Activated CD4-positive, CD25-positive, alpha-beta regulatory T cell treated with anti-CD3 and anti-CD28 coated beads, Interleukin-2, amount 50 U/mL, for 16 hours (primary cell): ENCODE measurements at places on chromosomes 5 and 9.

- DNase-seq = no peak
Observed at GRCh38 chr5:65126542-65127069, 355.1 kb downstream of the ADAMTS6 start.

- DNase-seq = no peak
Observed at GRCh38 chr9:73093740-73094379, 57.8 kb upstream of the ANXA1 start.

DNA sequence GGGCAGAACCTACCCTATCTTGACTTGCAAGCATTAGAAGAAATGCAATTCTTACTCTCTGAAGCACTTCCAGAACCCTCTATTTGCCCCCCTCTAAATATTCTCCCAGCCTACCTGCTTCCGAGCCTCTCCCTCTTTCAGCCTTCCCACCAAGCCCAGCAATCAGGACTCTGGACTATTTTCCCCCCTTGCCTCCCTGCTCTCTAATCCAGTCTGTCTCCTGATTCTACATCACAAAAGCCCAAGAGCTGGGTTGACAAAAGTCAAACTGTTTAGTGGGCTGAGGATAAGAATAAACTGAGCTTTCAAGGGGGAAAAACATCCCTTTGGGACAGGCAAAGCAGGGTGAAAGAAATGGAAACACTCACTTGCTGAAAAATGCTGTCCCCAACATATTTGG, 123.2 kb upstream of the KIF2A start:
- DNase-seq = no peak

GRCh38 chr9:127519301-127520166, 68.2 kb downstream of the LRSAM1 start:
- DNase-seq = no peak

DNA sequence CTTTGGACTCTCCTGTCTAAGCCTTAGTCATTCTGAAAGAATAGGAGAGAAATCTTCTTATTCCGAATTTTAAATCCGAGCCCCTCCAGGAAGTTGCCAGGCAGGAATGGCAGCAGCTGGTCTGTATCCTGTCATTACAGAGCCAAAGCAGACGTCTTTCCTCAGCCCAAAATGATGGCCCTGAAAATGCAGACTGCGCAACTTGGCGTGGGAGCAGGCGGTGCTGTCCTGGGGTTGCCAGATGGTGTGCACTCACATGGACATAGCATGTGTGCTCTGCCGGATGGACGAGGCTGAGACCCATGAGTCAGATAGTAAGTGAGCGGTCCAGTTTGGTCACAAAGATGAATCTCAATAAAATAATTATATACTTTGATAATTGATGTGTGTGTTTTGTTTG, 410.4 kb downstream of the KCTD16 start:
- DNase-seq = no peak

DNA sequence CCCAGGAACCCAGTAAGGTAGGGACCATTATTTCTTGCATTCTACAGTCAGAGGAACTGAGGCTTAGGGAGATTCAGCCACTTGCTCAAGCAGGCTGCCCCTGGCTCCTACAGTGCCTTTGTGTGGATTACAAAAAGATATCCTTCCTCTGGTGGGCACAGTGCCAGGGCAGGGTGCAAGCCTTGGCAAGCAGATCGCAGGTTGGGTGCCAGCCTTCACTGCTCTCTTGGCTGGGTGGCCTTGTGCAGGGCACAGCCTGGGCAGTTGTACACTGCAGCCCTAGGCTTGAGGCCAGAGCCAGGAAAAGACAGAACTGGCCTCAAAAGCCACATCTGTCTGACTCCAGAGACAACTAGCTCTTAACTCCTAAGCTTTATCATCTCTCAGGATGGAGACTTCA, 15.0 kb downstream of the DOCK2 start:
- DNase-seq = no peak

GRCh38 chr9:70101265-70101664, 57.6 kb downstream of the MAMDC2 start:
- no peak for DNase-seq

DNA sequence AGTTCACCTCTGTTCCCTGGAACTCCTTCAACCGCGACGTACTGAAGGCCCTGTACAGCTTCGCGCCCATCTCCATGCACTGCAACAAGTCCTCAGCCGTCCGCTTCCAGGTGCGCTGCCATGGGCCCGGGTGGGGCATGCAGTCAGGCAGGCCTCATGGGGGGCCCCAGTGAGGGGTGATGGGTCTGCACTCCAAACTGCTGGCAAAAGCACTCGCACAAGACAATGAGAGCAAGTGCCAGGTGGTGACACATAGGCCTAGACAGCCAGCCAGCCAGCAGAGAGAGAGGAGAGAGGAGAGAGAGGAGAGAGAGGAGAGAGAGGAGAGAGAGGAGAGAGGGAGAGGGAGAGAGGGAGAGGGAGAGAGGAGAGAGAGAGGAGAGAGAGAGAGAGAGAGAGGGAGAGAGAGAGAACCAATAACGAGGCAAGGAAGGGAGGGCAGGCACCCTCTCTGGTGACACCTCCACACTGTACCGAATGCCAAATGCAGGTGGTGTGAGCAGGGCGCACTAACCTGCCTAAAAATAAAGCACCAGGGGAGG, 21.0 kb downstream of the DBH start:
- no peak for DNase-seq

DNA sequence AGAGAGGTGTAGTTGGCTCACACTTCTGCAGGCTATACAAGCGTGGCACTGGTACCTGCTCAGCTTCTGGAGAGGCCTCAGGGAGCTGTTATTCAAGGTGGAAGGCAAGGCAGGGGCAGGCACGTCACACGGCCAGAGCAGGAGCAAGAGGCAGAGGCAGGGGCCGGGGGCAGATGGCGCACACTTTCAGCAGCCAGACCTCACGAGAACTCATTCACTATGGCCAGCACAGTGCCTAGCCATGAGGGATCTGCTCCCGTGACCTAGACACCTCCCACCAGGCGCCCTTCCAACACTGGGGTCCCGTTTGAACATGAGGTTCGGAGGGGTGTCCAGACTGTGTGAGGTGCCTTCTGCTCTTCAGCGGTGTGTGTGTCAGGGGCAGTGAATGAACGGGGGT, 71.0 kb upstream of the FCN1 start:
- no peak for DNase-seq

DNA sequence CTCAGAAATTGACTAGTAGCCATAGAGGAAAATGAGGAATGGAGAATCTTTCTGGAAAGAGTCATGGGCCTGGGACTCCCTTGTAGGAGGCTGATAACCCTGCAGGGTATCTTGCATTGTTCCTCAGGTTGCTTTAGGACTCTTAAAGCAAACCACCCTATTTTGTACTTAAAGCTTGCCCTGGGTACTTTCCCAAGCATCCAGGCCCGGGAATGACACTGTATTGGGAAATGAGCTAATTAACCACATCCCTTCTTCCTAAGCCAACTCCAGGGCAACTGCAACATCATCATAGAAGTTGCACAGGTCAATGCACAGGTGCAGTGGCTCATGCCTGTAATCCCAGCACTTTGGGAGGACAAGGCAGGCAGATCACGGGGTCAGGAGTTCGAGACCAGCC, 55.9 kb downstream of the UGCG start:
- no peak for DNase-seq

DNA sequence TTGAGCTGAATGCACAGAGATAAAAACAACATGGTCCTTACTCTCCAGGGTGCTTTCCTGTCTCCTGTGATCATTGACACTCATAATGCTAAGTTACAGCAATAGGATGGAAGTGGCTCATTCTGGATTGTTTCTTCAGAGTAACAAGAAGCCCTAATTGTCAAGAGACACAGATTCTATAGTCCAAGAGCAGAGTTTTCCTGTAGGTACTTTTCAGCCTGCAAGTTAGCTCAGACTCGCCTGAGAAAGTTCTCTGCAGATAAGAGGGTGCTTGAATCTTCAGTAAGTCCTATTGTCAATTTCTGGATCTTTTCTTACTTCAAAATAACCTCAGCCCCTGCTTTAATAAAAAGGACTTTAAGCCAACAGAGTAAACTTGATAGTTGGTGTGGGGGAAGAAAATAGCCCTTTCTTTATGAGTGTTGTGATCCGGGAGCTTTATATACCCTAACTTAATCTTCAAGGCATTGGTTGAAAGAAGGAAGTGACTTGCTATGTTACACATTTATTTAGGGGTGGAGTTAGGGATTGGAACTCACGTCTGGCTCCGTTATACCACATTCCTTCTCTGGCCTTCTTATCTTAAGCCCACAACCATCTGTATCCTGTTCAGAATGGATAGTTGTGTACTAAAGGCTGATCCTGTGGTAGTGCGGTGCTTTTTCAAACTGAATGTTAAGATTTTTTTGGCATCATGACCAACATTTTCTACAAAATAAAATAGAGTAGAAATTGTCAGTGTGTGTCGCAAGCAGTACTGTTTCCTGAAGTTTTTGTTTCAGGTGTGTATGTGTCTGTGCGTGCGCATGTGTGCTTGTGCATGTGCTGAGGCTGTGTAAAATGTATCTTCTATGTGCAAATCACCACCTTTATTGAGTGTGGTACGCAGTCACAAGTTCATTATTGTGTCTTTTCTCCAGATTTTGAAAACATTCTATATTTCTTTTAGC, 173.9 kb downstream of the WDR70 start:
- DNase-seq = no peak

DNA sequence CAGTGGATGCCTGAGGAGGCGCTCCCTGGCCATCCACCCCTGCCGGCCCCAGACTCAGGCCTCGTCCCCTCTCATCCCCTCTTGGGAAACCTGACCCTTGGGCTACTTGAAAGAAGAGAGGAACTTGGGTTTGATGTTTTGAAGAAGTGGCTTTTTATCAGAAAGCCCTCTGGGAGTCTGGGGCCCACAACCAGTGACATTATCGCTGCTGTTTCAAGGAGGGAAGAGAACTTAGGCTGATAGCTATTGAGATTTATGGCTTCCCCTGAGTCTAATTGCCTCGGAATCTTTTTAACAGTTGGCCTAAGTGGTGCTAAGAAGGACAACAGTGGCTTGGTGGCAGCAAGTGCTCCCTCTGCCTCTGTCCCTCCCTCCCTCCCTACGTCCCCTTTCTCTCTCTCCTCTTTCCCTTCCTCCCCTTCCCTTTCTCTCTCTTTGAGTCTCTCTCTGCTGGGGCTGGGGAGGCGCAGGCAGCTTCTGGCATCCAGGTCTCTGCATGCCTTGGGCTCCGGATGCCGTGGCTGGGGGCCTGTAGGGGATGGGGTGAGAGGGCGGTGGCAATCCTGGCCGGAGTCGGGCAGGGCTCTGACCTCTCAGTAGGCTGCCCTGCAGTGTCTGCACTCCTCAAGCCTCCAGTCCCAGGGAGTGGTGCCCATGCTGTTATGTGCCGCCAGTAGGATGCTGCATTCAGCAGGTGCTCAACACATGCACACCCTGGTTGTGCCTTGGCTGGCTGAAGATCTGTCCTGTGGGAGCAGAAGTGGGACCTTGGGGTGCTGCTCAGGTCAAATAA, 49.6 kb upstream of the RXRA start:
- DNase-seq = no peak

DNA sequence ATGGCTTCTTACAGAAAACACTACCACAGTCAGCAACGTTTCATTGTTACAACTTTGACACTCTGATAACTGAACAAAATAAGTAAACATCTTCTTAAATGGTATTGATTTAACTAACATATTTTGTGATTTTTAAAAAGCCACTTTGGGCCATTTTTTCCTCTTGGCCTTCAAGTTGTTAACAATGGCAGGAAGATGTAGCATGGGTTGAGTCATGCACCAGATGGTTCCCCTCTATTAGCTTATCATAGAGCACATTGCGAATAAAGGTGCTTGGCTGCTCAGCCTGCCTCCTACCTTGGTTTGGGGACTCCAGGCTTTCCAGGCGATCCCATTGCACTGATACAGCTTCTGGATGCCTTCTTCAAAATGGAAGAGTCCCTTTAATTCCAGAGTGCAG, 24.1 kb upstream of the CER1 start:
- DNase-seq = no peak

- no peak for DNase-seq
Observed at GRCh38 chr5:117380316-117380715, 805.7 kb upstream of the SEMA6A start.

DNA sequence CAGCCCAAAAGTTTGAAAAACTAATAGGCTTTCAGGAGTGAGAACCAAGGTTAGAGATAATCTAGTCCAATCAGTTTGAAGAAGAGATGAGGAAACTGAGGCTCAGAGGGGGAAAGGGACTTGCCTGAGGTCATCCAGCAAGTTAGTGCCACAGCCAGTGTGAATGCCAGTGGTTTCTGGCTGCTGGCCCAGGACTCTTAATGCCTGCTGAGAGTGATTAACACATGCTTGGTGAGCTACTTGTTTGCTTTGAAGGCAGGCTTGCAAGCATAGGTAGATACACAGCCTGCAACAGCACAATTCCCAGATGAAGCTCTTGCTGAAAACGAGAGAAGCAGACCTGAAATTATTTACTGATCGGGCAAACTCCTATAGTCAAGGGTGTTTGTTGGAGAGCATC, 591.6 kb upstream of the SGCD start:
- no peak for DNase-seq

DNA sequence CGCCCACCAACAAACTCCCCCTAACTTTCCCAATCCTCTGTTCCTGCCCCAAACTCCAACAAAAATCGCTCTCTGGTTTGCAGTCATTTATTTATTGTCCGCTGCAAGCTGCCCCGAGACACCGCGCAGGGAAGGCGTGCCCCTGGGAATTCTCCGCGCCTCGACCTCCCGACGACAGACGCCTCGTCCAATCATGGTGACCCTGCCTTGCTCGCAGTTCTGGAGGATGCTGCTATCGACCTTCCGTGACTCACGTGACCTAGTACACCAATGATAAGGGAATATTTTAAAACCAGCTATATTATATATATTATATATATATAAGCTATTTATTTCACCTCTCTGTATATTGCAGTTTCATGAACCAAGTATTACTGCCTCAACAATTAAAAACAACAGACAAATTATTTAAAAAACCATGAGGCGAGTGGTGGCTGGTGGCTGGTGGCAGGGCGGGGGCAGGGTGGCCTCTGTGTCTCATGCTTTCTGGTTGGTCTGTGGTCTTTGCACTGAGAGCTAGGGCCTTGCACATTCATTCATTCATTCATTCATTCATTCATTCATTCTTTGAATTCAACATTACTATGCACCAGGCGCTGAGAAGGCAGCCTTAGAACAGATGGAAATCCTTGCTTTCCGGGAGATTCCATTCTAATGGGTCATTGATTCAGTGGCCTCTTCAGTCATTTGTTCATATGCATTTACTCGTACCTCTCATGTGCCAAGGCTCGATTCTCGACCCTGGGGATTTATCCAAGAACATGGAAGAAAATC, 37.9 kb downstream of the FGF18 start:
- no peak for DNase-seq

- DNase-seq = no peak
Observed at GRCh38 chr5:160327818-160328217, 15.5 kb upstream of the CCNJL start.

GRCh38 chr9:112755016-112755427, 4.5 kb downstream of the SNX30 start:
- no peak for DNase-seq
